ACHN (cell line): ENCODE measurements at places on chromosomes 16 and 17.

DNA sequence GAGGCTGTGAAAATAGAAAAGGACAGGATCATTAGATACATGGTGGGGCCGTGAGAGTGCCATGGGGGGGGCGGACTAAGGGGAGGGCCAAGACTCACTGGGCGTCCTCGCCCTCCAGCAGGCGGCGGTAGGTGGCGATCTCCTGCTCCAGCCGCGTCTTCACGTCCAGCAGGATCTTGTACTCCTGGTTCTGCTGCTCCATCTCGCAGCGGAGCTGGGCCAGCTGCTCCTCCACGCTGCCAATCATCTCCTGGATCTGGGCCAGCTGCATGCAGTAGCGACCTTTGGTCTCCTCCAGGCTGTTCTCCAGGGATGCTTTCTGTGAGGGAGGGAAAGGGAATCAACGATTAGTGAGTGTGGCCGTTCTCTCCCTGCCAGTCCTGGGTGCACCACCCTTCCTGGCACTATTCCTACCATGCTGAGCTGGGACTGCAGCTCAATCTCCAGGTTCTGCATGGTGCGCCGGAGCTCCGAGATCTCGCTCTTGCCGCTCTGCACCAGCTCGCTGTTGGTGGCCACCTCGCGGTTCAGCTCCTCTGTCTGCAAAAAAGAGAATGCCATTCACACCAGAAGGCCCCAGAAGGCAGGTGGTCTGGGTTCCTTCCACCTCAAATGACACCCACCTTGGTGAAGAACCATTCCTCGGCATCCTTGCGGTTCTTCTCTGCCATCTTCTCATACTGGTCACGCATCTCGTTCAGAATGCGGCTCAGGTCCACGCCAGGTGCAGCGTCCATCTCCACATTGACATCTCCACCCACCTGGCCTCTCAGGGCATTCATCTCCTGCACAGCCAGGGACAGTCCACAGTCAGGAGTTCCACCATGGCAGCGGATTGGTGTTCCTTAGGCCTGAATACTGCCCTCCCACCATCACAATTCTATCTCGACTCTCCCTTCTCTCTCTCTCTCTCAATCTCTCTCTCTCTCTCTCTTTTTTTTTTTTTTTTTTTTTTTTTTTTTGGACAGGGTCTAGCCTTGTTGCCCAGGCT, 3.3 kb downstream of the KRT14 start:
- DNase-seq: no peak

GRCh38 chr17:40648384-40648968, 858 bp upstream of the SMARCE1 start:
- DNase-seq: peak; percentile 13

- no peak for DNase-seq
Measured at GRCh38 chr17:50259477-50260324, 14.6 kb upstream of the TMEM92 start.

- DNase-seq: peak; percentile 31
Measured at GRCh38 chr17:46191322-46192188, 1.7 kb downstream of the KANSL1 start.

DNA sequence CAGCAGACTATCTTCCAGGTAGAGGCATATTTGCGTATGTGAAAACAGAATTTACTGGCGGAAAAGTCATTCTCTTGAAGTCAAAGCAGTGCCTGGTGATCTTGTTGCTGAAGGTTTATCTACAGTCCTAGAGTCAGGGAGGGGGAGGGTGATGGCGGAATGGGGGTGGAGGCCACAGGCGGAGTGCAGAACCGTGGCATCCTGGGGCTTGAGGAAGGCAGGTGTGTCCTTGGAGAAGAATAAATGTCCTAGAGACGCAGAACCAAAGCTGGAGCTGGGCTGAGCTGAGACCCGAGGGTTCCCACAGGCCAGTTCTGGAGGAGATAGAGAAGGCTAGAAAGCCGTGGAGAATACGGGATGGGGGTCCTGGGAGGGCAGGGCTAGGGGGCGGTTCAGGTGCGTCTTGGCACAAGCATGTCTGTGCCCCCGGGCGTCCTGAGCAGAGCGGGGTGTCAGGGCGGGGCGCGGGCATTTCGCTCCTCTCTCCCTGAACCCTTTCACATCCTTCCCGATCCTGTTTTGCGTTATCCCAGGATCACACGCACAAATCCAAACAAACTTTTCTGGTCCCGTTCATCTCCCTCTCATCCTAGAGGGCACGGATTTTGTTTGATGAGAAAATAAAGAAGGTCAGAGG, 76.9 kb upstream of the CREBBP start:
- no peak for DNase-seq

DNA sequence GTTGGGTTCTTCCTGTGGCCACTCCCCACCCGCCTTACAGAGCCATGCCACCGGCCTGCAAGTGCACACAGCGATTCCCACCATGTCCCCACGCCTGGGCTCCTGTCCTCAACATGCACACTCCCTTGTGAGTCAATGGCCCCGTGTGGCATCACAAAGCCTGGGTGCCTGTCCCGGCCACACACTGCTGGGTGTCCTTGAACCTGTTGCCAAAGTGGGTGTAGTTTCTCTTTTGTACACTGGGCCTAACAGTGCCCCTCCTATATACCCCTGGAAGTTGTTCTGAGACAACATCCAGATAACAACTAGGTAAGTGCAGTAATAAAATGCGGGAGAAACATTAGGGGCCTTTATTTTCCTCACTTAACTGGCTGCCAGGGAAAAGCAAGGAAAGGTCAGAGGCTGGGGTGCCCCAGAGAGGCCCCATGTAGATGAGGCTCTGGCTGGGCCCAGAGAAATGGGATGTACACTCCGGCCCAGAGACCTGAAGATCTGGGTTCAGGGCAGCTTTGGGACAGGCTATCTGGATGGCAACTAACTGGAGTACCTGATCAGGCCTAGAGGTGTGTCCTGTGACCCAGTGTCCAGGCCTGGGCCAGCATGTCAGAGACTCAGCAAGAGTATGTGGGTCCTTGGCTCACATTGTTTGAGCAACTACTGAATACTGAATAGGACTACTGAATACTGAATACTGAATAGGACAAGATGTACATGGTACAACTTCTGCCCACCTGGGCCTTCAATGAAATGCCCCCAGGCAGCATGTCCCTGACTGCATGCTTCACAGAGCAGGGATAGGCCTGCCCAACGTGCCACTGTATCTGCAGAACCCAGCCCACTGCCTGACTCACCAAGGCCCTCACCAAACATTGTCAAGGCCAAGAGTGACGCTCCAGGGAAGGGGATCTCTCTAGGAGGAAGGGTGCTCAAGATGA, 8.3 kb downstream of the ABCC3 start:
- DNase-seq: peak; percentile 47

GRCh38 chr16:55189682-55190636, 134.0 kb upstream of the IRX6 start:
- DNase-seq: no peak

DNA sequence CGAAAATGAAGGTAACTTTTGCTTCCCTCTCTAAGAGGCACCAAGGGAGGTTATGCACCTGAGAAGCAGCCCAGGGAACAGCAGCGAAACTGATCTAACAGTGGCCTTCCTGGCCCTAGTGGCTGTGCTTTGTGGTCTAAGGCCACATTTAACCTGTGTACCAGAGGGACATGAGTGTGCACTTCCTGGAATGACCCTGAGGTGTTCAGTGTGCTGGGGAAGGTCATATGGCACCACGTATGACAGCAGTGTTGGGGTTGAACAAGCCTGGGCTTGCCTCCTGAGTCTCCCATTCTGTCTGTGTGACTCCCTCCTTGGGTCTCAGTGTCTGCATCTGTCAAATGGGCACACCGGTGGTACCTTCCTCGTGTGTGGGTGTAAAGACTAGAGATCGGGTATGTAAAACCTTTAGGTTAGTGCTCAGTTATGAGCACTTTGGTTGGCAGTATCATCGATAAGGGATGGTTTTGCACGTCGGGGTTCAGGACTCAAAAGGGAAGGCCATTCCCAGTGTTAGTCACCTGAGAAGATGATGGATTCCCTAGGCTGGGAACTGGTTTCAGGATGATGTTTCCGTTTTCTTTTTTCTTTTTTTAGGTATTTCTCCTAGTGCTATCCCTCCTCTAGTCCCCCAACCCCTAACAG, 31.9 kb downstream of the PLCG2 start:
- no peak for DNase-seq

- no peak for DNase-seq
Measured at GRCh38 chr16:19691161-19691711, 26.8 kb downstream of the KNOP1 start.

- no peak for DNase-seq
Measured at GRCh38 chr16:55204069-55204468, 119.9 kb upstream of the IRX6 start.

- no peak for DNase-seq
Measured at GRCh38 chr16:20566864-20567263, 9.3 kb downstream of the ACSM2B start.
